ENCODE measurements at places on chromosomes 4 and X. TPM values are rescaled to one million over a fixed set of nuclear protein-coding genes. Genes with fewer than 3 reads are reported as not detected.

DNA sequence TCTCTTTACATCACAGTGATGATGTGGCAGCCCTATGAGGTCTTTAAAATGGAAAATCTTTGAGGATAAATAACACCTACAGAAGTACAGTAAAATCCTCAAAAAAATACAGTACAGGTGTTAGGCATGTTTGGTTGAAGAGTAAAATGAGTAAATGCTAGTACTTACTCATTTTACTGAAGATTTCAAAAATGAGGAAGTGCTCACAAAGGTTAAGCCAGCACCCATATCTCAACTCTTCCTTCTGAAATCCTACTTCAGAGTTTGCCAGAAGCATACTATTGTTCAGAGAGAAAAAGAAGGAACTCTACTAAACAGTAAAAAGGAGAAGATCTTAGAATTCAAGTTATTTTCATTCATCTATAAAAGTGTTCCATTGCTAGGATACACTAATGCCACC is 130.9 kb downstream of the CBR4 start:
- peaks cover 24% of the 10 kb centered on the region for H3K36me3 ChIP-seq
- peaks cover 69% of the 10 kb centered on the region for H3K4me1 ChIP-seq
- no peak overlapping the region for H3K4me3 ChIP-seq
- H3K27me3 ChIP-seq, result no peaks in the 10 kb centered on the region
- peak overlapping the region; percentile 80 for H3K27ac ChIP-seq

DNA sequence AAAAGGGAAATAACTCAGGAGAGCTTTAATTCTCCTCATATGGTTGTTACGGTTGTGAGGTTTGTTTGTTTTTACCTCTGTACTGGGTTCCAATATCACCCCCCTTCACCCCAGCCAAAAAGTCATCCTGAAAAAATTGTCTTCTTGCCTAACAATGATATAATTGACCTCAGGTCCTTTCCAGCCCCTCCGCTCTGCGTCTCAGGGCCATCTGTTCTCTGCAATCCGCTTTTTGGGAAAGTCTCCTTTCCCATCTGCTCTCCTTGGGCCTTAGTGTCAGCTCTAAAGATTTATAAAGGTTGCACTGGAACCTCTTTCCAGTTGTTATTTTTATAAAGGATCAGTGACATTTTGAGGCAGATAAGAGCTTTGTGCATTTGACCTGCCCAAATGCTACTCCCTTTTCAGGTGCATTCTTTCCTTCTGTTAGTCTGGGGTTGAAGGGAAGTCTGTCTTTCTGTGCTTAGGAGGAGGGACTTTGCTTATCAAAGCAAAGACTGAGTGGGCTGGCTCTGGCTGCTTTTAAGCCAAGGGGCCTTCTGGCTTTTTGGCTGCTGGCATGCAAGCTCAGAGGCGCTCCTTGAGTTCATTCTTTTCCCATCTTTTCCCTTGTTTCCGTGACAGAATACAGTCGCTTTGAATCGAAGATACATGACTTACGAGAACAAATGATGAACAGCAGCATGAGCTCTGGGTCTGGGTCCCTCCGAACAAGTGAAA is 34.1 kb downstream of the DLG3 start:
- no peaks in the 10 kb centered on the region for H3K27me3 ChIP-seq
- DNase-seq, result peak; percentile 21
- no peak overlapping the region for H3K4me3 ChIP-seq
- peaks cover 16% of the 10 kb centered on the region for H3K4me1 ChIP-seq
- H3K36me3 ChIP-seq, result no peaks in the 10 kb centered on the region

DNA sequence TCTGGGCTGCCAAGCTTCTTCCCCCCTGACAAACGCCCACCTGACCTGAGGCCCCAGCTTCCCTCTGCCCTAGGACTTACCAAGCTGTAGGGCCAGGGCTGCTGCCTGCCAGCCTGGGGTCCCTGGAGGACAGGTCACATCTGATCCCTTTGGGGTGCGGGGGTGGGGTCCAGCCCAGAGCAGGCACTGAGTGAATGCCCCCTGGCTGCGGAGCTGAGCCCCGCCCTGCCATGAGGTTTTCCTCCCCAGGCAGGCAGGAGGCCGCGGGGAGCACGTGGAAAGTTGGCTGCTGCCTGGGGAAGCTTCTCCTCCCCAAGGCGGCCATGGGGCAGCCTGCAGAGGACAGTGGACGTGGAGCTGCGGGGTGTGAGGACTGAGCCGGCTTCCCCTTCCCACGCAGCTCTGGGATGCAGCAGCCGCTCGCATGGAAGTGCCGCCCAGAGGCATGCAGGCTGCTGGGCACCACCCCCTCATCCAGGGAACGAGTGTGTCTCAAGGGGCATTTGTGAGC is 37.0 kb downstream of the HTRA3 start:
- peaks cover 4% of the 10 kb centered on the region for H3K4me1 ChIP-seq
- H3K36me3 ChIP-seq, result no peaks in the 10 kb centered on the region
- H3K27me3 ChIP-seq, result no peaks in the 10 kb centered on the region
- H3K4me3 ChIP-seq, result no peak overlapping the region
- no peak overlapping the region for H3K27ac ChIP-seq
- DNase-seq, result peak; percentile 32

DNA sequence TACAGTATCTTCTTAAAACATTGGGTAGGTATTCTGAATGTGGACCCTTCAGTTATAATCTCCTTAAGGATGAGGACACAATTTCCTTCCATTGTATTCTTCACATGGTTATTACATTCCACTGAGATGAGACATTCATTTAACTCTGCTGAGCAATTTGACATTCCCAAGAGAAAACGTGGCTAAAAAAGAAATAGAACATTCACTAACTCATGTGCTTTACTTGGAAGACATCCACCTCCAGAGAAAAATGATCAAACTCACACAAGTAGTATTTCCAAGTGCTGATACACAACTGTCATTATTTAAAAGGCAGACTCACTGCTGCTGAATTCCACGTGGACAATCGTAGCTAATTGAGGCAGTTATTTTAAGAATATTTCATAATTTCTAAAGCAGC is 227.9 kb upstream of the ANKRD50 start:
- DNase-seq, result peak; percentile 78
- no peaks in the 10 kb centered on the region for H3K36me3 ChIP-seq
- H3K4me1 ChIP-seq, result peaks cover 16% of the 10 kb centered on the region
- peak overlapping the region; percentile 11 for H3K27ac ChIP-seq
- H3K4me3 ChIP-seq, result no peak overlapping the region

GRCh38 chrX:96685210-96686099 is 813 bp downstream of the DIAPH2 start:
- DNase-seq, result peak; percentile 69
- H3K27me3 ChIP-seq, result no peaks in the 10 kb centered on the region
- peak overlapping the region; percentile 73 for H3K4me3 ChIP-seq
- H3K36me3 ChIP-seq, result no peaks in the 10 kb centered on the region
- H3K27ac ChIP-seq, result peak overlapping the region; percentile 87
- H3K4me1 ChIP-seq, result no peaks in the 10 kb centered on the region

DNA sequence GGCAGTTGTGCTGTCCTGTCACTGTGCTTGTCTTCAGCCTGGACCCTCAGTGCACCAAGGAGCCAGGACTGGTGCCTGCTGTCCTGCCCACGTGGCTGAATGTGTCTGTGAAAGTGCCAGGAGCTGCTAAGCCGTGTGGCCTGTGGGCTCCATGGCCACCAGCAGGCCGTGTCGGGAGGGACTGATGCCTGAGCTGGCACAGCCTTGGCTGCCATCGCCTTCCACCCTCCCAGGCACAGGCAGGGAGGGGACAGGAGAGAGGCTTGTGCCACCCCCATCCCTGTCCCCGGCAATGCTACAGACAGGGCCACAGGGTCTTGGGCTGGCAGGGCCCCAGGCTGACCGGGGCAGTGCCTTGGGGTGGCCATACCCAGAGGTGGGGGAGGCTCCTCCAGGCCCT is 24.8 kb downstream of the DOK7 start:
- H3K27ac ChIP-seq, result no peak overlapping the region
- H3K4me1 ChIP-seq, result peaks cover 27% of the 10 kb centered on the region
- peaks cover 2% of the 10 kb centered on the region for H3K36me3 ChIP-seq
- DNase-seq, result no peak
- peaks cover 26% of the 10 kb centered on the region for H3K27me3 ChIP-seq

GRCh38 chr4:129532573-129532972 is 436.6 kb downstream of the C4orf33 start:
- no peak overlapping the region for H3K4me3 ChIP-seq
- no peaks in the 10 kb centered on the region for H3K36me3 ChIP-seq
- no peaks in the 10 kb centered on the region for H3K27me3 ChIP-seq
- H3K4me1 ChIP-seq, result no peaks in the 10 kb centered on the region

DNA sequence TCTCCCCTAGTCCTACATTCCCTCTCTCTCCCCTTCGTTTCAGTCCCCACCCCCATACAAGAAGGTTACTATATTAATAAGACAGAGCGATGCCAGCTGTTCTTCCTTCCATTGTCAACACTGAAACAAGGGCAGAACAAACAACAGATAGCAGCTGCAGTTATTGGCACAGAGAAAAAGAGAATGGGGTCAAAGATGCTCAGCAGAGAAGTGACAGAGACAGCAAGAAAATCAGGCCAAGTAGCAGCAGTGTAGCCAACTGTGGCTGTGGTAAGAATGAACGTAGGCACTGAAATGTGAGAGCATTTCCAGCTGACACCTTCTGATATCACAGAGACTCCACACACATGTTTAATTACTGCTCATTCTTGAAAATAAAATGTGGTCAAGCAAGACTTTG is 641.8 kb downstream of the FSTL5 start:
- H3K4me1 ChIP-seq, result no peaks in the 10 kb centered on the region
- DNase-seq, result peak; percentile 11
- no peaks in the 10 kb centered on the region for H3K27me3 ChIP-seq
- no peak overlapping the region for H3K27ac ChIP-seq
- H3K4me3 ChIP-seq, result no peak overlapping the region

- no peak overlapping the region for H3K4me3 ChIP-seq
- H3K27ac ChIP-seq, result no peak overlapping the region
- H3K36me3 ChIP-seq, result no peaks in the 10 kb centered on the region
- no peaks in the 10 kb centered on the region for H3K4me1 ChIP-seq
- no peak for DNase-seq
- no peaks in the 10 kb centered on the region for H3K27me3 ChIP-seq
Observed at GRCh38 chr4:61431131-61431530, 231.0 kb downstream of the ADGRL3 start.

- no peak overlapping the region for H3K27ac ChIP-seq
- peaks cover 2% of the 10 kb centered on the region for H3K4me1 ChIP-seq
- no peaks in the 10 kb centered on the region for H3K36me3 ChIP-seq
- H3K27me3 ChIP-seq, result no peaks in the 10 kb centered on the region
Observed at GRCh38 chrX:150715184-150715583, 22.0 kb downstream of the MTMR1 start.

DNA sequence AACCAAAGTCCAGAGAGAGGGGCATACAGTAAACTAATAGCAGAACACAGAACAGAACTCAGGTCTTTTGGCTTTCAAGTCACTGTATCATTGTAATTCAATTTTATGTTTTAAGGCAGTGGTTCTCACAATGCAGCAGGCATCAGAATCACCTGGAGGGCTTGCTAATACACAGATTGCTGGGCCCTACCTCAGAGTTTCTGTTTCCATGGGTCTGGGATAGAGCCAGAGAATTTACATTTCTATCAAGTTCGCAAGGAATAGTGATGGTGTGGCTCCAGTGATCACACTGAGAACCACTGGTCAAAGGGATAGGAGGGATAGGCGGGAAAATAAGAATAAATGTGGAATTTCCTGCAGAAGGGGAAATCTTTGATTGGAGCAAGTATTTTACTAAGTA is 36.7 kb downstream of the LANCL3 start:
- no peak overlapping the region for H3K4me3 ChIP-seq
- no peaks in the 10 kb centered on the region for H3K4me1 ChIP-seq
- peaks cover 7% of the 10 kb centered on the region for H3K27me3 ChIP-seq
- H3K36me3 ChIP-seq, result no peaks in the 10 kb centered on the region
- H3K27ac ChIP-seq, result no peak overlapping the region

GRCh38 chr4:182133033-182133432 is 110.2 kb upstream of the TENM3 start:
- H3K4me1 ChIP-seq, result no peaks in the 10 kb centered on the region
- no peak overlapping the region for H3K4me3 ChIP-seq
- no peaks in the 10 kb centered on the region for H3K36me3 ChIP-seq
- peaks cover 12% of the 10 kb centered on the region for H3K27me3 ChIP-seq
- H3K27ac ChIP-seq, result no peak overlapping the region

GRCh38 chrX:63327788-63328187 is 23.3 kb downstream of the SPIN4 start:
- DNase-seq, result no peak
- H3K27me3 ChIP-seq, result no peaks in the 10 kb centered on the region
- no peaks in the 10 kb centered on the region for H3K4me1 ChIP-seq
- H3K36me3 ChIP-seq, result no peaks in the 10 kb centered on the region
- no peak overlapping the region for H3K4me3 ChIP-seq

DNA sequence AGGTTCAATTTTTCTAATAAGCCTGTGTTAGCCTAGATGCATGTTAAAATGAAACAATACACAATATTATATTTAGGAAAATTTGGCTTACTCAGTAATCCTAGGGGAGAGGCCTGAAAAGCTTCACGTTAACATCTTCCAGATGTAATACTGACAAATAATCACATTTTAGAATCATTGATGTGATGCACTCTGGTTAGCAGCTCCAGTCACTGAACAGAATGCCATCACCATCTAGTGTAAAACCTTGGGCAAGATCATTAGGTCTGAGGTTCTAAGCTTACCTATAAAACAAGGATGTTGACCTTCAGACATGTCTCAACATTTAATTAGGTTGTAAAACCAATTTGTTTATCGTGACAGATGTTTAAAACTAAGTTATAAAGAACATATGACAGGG is 1704.8 kb downstream of the STIM2 start:
- H3K4me3 ChIP-seq, result no peak overlapping the region
- H3K4me1 ChIP-seq, result no peaks in the 10 kb centered on the region
- DNase-seq, result peak; percentile 38

DNA sequence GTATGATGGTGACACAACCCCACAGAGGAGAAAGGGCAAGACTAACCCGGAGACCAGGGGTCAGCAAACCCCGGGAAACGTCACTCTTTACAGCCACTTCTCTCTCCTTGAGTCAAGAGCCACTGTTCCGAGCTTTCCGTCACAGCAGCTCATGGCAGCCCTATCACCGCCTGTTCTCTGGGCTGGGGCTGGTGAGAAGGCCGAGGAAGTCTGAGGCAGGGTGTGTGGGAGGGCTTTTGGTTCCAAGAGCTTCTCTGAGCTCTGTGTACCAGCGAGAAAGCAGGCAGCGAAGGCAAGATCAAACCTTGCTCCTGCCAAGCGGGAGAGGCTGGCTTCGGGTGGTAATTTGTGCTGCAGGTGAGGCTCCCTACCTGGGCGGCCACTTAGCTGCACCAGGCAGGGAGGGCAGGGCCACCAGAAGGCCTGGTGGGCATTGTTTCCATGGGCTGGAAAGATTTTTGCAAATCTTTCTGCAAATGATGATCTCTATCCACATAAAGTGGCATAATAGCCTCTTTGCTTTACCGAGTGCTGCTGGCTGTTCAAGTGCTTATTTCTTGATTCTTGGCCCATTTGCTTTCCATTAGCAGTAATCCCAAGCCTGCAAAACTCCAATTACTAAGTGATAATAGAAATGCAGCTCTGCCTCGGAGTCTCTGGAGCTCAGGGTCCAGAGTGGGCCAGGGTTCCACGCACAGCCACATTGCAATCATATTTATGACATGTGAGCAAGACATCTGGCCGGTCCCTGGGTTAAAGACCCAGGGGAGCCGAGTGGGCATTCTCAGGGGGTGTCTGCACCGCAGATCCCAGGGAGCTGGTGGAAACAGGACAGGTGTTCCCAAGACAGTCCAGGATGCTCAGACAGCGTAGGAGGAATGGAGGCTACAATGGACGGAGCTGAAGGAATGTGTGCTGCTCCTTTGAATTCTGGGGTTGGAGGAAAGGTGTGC is 41.5 kb downstream of the DCTD start:
- H3K4me3 ChIP-seq, result no peak overlapping the region
- peaks cover 7% of the 10 kb centered on the region for H3K36me3 ChIP-seq
- H3K27me3 ChIP-seq, result no peaks in the 10 kb centered on the region
- DNase-seq, result no peak
- H3K27ac ChIP-seq, result no peak overlapping the region

GABRQ gene
- polyA plus RNA-seq, result not detected

TCP11X2 gene
- not detected for polyA plus RNA-seq

GDPD2 gene
- polyA plus RNA-seq, result 0.18 TPM

CLIC2 gene
- polyA plus RNA-seq, result 7.2 TPM

TMA16 gene
- 15.3 TPM for polyA plus RNA-seq

SPATA18 gene
- 1.8 TPM for polyA plus RNA-seq

FDCSP gene
- polyA plus RNA-seq, result not detected

CYTL1 gene
- 1.4 TPM for polyA plus RNA-seq

Measured in stomach (tissue), 19 donors.